ENCODE measurements at places on chromosomes 2 and 18.
A peak's percentile ranks its signal among the peaks of the same experiment; 100 is the strongest.

GRCh38 chr2:172572981-172573380, 17.1 kb downstream of the PDK1 start:
- DNase-seq = no peak

- DNase-seq = no peak
These were observed 492.1 kb upstream of the MYT1L start for GRCh38 chr2:2823061-2823753.

DNA sequence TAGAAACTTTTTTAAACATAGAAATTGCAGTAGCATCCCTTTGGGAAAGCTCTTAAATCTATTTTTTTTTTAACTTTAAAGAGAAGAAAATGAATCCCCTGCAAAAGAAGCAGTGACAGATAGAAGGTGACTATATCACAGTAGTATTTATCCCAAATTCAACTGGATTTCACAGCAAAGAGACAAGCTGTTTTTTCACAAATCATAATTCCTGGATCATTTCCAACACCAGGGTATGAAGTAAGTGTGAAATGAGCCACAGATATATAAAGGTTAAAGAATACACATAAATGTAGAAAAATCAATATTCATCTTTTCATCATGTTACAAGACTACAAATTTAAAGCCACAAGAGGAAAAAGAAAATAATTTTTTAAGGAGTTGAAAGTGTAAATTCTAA, 1404.9 kb upstream of the NXPH2 start:
- DNase-seq = no peak

DNA sequence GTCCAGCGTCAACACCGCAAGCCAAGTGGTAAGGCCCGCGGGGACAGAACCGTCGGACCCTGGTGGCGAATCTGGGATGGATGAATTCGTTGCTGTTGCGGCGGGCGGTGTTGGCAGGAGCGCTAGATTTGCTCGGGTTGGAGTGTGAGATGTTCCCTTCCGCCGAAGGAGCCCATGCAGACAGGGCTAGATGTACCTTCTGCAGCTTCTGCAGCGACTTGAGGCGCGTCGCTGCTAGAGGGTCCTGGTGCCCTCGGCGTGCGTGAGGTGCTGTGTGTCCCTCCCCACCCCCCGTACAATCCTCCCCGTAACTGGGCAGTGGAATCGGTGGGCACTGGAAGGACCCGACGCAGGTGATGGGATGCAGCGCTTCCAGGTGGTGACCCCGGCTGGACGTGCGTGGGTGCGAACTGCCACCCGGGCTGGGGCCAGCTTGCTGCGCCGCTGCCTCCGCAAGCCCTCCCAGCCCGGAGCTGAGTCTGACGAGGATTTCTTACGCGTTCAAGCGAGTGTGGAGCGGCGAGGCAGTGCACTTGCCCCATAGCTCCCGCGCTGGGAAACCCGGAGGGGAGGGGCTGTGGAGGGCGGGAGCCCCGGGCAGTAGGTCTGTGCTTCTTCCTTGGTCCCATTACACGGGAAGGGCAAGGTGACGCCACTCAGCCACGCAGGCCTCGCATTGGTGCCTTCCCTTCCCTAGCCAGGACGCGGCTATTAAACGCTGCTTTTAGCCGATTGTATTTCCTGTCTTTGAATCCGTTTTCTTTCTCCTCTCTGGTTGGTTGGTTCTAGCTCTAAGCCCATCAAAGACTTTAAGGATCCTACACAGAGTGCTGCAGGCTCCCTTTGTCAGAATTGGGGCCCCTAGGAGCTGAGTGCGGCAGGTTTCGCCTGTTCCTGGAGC, 34.2 kb downstream of the CHRNA1 start:
- peak; percentile 39 for DNase-seq

GRCh38 chr18:75167759-75168618, 41.0 kb downstream of the PTGR3 start:
- no peak for DNase-seq

DNA sequence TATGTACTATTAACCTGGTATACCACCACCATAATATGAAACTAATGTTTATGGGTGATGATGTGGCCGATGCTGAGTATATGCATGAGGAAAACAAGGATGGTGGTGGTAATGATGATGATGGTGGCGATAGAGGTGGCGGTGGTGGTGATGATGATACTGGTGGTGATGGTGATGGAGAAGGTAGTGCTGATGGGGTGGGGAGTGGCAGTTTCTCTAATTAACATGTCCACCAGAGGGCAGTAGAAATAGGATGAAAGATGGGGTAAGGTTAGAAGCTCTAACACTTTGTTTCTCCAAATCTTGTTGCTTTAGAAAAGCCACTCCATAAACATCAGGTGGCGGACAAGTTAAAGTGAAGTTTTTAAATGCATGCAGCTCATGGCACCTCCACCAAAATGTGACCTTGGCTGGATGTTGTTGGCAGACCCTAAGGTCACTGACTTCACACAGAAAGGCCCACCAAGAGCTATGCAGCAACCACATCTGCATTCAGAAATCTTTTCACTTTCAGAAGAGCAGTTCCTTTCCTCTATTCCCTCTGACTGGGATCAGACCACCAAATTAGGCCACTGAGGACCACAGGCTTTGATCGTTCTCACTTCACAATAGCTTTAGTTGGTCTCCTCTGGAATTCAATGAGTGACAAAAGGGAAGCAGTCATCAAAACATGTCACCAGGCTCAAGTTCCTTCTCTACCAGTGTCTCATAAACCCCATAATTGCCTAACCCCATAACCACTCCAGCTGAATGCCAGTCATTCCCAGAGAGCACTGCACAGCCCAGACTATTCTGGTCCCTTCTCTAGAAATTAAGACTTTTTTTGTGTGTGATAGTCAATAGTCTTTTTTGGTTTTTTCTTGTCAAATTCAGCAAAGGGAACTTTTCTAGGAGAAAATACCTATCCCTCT, 7.5 kb upstream of the BCL11A start:
- peak; percentile 64 for DNase-seq

DNA sequence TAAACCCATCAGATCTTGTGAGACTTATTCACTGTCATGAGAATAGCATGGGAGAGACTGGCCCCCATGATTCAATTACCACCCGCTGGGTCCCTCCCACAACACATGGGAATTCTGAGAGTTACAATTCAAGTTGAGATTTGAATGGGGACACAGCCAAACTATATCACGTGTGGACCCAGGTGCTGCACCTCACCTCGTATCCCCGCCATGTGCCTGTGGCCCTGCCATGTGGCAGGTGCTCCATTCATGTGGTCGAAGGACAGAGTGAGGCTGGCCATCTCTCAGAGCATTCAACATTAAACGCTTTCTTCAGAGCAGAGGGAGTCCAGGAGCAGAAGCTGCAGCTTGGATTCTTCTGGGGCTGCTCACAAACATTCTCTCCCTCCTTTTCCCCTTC, 32.3 kb downstream of the MROH2A start:
- DNase-seq = no peak

DNA sequence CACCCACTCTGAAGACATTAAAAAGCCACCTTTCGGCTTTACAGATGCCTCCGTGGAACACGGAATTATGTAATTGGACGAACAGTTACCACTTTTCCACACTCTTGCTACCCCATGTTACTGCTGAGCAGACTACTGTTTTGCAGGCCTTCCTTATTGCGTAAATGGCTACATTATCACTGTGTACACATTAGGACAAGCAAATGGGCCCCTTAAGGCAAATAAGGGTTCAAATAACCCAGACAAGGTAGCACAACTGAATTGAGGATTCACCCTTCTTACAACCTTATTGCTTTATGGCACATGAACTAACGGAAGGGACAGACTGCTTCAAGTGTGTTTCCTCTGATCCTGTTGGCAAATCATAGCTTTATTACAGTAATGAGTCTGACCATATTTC, 832.2 kb upstream of the FANCL start:
- no peak for DNase-seq

DNA sequence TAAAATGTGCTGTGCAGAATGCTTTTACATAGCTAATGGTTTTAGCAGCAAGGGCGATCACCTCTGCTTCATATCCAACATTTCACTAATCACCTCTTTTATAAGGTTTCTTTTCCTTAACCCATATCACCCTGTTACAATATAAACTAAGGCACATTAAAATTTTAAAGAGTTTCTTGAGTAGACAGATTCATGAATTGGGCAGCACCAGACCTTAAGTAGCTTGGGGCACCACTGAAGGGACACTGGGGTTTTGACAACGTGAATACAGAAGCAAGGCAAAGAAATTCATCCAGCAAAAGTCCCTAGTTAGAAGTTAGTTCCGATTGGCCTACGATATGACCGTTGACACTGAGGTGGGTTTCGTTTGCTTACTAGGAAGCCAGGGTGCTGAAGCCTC, 44.0 kb upstream of the RALBP1 start:
- DNase-seq = no peak

DNA sequence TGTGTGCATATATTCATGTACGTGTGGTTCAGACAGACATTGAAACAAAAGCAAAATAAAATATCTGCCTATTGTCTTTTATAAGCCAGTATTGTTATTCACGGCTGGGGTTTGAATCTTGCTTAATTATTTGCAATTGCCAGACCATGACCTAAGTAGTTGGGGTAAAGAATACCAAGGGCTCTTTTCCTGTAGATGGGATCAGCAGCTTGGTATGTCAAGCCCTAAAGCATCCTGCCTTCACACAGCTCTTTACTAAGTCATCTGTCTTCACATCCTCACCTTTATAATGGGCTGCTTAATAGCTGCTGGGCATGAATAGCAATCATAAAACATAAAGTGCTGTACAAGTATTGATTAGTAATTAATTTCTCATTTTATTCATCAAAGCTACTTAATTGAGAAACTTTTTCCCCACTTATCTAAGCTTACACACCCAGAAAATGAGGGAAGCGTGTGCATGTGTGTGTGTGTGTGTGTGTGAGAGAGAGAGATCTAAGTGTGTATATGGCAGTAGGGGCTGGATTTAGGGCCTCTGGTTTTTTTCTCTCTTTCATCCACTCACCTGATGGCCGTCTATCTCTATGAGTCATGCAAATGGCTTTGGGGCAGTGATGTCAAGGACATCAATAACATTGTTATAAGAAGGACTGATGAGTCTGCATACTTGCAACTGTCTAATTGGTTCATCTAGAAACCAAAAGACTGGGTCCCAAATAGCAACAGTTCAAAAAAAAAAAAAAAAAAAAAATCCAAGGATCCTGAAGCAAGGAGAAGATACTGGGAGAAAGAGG, 244.1 kb upstream of the TNP1 start:
- DNase-seq = no peak

- DNase-seq = no peak
These were observed 85.6 kb downstream of the ZNF804A start for GRCh38 chr2:184683911-184684310.

DNA sequence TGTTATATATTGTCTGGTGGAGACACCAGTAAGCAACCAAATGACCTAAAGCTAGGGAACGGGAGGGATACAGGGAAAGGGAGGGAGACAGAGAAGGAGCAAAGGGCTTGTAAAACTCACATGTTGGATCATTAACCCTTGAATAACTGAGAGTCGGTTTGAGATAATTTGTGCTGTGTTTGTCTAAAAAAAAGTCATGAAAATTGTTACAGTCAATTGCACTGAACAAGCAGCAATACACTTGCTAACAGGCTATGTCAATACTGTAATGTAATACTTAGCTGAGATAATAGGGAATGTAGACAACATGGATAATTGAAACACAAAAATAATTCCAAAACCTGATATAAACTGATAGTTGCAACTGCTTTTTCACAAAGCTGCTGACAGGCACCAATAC, 71.3 kb upstream of the ZNF521 start:
- DNase-seq = no peak

DNA sequence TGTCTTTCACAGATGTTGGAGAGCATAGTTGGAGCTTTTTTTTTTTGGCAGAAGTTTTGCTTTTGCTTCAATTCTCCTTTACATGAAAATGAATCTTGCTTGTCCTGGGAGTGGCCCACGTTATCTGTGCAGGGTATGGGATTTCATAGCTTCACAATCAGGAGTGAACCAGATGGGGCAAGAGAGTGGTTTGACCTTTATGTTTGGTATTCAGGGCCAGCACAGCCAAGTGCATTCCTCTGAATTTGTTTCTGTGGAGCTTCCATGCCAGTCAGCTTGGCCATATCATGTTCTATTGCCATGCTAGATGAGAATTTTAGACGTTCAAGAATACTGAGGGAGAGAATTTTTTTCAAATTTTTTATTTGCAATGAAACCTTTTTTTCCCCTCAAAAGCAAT, 116.6 kb downstream of the PRPF40A start:
- DNase-seq = no peak

DNA sequence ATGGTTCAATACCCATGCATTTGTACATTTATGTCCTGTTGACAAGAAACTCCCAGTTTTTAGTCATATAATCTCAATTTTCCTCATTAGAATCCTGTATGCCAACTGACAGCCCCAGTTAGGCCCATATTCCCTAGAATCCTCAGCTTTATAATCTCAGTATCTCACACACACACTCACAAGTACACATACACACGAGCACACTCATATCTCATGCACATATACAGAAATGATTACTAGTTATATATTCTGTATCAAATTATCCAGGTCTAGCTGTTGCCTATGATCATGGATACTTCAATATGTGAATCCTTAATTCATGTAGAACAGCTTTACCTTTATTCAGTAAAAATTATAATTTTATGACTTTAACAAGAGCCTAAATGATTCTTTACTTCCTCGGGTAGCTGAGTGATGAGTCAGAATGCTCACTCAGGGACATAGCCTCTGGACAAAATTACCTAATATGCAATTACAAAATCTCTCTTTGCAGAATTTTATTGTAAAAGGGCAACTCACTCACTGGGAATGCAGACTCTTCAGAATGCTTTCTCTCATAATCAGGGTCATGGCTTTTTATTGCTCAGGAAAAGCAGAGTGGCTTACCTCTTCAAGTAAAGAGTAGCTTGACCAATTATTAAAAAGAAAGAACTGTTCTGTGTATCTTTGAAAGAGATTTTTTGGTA, 193.6 kb upstream of the PIK3C3 start:
- no peak for DNase-seq

- DNase-seq = no peak
These were observed 39.8 kb downstream of the SLC66A2 start for GRCh38 chr18:79911344-79912270.

DNA sequence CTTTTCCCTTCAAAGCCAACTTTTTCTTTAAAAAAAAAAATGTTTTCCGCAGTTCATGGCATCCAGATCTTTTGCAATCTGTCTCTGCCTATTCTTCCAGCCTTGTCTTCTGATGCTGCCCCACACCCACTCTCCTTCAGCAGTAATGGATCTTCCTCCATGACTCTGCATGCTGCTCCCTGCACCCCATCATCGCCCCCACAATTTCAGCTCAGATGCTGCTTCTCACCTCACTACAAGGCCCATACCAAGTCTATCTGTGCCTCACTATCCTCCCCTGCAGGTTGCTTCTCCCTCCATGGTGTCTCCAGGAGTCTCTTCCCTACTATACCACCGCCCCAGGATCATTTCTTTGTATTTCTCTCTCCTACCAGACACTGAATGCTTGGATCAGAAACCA, 260.6 kb downstream of the ANAPC1 start:
- no peak for DNase-seq

- DNase-seq = peak; percentile 76
These were observed 402.9 kb upstream of the SLC14A2 start for GRCh38 chr18:45212181-45213039.

GRCh38 chr2:186426153-186427016, 59.7 kb upstream of the ZC3H15 start:
- no peak for DNase-seq

GRCh38 chr2:31577143-31577542, 3.6 kb downstream of the SRD5A2 start:
- DNase-seq = no peak

All from CD14-positive monocyte (primary cell).